ENCODE measurements at places on chromosomes 1 and 21.

DNA sequence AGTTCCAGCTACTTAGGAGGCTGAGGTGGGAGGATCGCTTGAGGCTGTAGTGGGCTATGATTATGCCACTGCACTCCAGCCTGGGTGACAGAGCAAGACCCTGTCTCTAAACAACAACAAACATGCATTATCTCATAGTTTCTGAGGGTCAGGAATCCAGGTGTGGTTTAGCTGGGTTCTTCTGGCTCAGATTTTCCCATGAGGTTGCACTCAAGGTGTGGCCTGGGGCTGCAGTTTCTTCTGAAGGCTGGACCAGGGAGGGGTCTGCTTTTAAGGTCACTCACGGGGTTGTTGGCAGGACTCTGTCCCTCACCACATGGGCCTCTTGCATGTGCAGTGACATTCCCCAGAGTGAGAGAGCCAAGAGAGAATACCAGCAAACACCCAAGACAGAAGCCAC lies 77.0 kb downstream of the EPHB2 start:
- DNase-seq = no peak

DNA sequence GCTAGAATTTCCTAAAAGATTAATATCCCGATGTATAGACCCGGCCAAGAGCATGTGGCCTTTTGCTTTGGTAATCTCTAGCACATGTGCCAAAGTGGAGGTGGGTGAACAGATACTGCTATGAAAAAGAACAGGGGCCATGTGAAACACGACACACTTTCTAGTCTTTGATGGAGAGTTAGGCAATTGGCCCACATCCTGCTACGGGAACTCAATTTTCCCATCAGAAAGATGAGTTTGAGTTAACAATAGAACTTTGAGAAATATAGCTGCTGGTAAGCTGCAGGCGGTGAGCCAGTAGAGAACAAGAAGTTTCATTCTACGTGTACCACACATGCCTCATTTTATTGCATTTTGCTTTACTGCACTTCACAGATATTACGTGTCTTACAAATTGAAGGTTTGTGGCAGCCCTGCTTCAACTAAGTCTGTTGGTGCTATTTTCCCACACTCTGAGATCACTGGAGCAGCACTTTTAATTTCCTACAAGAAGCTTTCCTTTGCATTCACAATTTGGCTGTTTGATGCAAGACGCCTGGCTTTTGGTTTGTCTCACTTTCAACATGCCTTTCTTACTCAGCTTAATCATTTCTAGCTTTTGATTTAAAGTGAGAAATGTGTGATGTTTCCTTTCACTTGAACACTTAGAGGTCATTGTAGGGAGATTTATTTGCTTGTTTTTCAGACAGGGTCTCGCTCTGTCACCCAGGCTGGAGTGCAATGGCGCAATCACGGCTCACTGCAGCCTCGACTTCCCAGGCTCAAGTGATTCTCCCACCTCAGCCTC lies 46.3 kb downstream of the HTR6 start:
- DNase-seq = no peak

GRCh38 chr1:205315008-205315618 lies 6.4 kb downstream of the NUAK2 start:
- DNase-seq = no peak

GRCh38 chr21:32712043-32712442 lies 15.8 kb downstream of the SYNJ1 start:
- no peak for DNase-seq

GRCh38 chr1:36301220-36301619 lies 4.9 kb upstream of the SH3D21 start:
- DNase-seq = no peak

DNA sequence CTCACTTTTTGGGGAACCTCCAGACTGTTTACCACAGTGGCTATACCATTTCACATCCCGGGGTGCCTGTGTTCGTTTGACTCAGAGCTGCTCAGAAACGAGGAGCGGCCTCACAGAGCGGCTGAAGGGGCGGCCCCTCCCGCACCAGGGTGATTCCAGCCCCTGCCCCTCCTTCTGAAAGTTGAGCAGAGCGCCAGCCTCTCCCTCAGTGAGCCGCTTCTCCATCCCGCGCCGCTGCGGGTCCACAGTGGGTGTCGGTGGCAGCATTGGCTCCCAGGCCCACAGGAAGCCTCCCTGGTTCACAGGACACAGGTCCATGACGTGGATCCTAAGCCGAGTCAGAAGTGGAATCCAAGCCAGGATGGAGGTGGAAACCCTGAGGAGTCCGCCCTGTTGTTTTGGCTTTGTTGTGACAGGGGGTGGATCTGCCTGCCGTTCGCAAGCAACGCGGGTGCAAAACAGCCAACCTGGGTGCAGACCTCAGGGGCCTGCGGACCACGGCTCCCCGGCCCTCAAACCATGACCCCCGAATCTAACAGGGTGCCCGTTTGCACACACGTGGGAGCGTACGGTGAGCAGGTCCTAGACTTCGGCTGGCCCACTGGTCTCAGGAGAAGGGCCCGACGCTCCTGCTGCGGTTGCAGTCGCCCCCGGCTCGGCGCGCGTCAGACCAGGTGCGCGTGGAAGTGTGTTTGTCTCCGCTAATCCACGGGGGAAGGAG lies 186.8 kb upstream of the ARHGEF16 start:
- no peak for DNase-seq

DNA sequence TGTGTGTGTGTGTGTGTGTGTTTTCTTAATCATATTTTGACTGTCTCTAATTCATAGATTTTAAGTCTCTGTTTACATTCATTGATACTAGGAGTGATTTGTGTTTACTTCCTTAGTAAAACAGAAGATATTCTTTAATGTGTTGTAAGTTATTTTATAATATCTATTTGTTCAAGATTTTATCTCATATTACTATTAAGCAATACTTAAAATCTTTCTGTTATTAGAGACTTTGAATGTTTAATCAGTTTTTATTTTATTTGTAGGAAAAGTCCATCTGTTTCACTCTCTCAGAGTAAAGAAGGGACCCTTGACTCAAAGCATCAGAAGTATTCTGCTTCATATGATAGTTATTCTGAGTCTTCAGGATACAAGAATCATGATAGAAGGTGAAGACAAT lies 89.2 kb downstream of the CEP350 start:
- no peak for DNase-seq

DNA sequence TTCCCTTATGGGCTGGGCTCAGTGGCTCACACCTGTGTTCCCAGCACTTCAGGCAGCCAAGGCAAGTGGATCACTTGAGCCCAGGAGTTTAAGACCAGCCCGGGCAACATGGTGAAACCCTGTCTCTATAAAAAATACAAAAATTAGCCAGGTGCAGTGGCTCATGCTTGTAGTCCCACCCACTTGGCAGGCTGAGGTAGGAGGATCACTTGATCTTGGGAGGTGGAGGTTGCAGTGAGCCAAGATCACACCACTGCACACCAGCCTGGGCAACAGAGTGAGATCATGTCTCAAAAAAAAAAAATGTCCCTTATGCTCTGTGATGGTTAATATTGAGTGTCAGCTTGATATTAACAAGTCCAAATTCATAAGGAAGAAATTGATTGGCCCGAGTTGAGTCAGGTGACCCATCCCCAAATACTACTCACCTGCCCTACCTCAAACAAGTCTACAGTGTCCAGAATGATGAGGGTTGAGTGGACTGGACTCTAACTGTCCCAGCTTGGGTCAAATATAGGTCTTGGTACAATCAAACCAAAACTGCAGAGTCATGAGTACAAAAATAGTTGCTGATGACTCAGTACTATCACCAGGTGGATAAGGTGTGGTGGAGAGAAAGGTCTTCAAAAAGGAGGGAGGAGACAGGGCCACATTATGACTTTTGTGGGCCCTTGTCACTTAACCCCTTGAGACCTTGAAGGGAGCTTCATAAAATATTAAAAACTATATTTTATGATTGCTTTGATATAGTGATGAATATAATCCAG lies 161.0 kb downstream of the ZNF326 start:
- DNase-seq = no peak

- DNase-seq = no peak
These were observed 29.4 kb upstream of the LRRN2 start for GRCh38 chr1:204714861-204715511.

DNA sequence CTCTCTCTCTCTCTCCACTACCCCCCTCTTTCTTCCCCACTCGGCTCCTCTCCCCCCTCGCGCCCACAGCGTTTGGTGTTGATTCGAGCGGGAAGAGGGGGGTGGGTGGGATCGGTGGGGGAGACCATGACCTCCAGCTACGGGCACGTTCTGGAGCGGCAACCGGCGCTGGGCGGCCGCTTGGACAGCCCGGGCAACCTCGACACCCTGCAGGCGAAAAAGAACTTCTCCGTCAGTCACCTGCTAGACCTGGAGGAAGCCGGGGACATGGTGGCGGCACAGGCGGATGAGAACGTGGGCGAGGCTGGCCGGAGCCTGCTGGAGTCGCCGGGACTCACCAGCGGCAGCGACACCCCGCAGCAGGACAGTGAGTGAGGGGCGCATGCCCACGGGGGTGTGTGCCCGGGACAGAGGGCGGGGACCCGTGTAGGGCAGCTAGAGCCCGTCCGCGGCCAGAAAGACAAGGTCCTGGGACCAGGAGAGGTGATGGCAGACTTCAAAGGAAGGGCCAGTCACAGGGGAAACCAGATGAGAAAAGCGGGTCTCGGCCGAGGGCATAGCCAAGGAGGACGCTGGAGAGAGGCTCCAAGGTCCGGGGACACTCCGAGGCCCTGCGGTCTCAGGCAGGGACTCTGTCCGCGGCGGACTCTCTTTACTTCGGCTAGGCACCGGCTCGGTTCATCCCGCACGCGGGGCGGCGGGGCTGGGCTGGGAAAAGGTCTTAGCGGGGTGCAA lies at the start of gene PRRX1:
Gene PRRX1, plus strand, starts transcription at position 39 of the 735 bp plus-strand sequence. Its CDS starts 88 bp downstream, at position 127.
- DNase-seq = no peak

GRCh38 chr1:83503153-83503552 lies 495.8 kb downstream of the TTLL7 start:
- DNase-seq = no peak

DNA sequence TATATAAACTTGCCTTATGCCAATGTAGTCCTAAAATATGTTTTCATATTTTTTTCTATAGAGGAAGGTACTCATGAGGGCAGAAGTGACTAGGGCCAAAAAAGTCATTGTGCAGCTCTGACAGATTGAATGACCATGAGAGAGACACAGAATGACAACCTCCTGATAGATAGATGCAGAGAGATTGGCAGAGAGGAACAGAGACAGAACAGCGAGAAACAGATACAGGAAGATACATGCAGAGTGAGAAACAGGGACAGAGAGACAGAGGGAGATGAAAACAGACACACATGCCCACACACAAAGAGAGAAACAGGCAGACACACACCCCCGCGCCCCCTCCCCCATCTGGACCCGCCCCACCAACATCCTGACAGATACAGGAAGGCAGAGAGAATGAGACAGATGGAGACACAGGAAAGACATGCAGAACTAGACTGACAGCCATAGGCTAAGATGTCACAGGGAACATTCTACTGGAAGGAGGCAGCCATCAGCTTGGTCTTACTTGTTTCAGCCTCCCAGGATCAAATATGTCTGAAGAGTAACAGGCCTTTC lies 211.1 kb downstream of the ST6GALNAC3 start:
- DNase-seq = no peak

GRCh38 chr1:145962157-145963102 lies 1.9 kb downstream of the ANKRD34A start:
- DNase-seq = peak; percentile 62

DNA sequence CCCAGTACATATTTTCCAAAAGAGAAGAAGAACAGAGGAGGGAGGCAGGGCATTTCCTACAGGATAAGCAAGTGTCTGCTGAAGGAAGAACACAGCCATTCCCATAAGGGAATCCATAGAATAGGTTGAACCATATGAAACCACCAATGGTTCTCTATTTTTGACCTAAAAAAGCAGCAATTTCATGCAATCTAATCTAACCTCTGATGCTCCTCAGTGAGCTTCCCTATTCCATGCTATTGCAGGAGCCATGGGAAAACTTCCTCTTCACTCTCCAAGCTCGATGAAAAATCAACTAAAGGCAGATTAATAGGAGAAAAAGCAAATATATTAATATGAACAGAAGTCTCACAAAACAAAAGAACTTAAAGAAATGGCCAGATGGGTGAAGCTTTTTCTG lies 50.5 kb downstream of the SIPA1L2 start:
- no peak for DNase-seq

DNA sequence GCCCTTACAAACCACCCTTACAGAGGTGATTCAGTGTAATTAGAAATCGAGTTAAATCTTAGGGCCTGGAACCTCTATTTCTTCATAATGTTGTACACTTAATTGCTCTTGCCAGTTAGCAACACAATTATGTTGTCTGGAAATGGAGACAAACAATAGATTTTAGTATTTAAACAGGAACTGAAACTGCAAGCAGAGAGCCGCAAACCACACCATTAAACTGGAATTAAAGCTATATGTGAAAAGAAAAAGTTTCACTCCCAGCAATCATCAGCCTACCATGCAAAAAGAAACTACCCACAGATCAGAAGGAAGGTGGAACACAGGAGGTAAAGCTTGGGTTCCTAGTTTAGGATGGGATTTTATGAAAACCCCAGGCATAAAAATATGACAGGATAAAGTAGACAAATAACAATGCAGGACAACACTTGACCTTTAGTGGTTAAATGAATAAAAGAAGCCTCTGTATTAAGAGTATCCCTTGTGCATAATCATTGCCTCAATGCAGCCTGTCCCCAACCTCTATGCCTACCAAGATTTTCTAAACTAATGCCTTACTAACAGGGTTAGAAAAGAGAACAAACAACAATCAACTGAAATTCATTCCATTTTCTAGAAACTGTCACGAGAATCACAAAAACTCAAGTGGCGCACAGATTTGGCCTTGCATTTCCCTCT lies 304.3 kb upstream of the ESRRG start:
- no peak for DNase-seq

GRCh38 chr1:18108299-18109057 lies 880 bp downstream of the IGSF21 start:
- DNase-seq = no peak

DNA sequence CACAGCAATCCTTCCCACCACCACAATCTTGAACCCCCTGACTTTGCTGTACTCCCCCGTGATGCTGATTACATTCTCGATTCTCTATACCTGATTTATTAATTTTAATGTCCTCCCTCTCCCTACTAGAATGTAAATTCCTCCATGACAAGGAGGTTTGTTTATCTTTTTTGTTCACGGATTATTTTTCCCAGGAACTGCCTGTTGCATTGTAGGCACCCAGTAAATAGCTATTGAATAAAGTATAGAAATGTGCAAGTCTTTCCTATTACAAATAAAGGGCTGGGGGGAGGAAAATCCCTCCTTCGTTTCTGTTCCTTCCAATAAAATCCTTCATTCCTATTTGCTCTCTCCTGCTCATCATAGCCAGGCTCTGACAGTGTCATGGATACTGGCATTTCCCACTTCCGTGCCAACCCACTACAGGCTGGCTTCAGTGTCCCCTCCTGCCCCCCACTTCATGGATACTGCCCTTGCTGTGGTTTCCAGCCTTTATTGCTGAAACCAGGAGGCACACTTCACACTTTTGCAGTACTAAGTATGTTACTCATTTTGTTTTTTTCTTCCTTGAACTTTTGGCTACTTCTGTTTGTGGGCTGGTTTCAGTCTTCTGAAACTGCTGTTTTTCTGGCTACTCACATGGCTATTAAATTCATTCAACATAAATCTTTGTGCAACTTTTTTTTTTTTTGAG lies 7.5 kb downstream of the KIF1B start:
- no peak for DNase-seq
